ENCODE measurements at places on chromosomes 7 and 10. TPM values are rescaled to one million over a fixed set of nuclear protein-coding genes. Genes with fewer than 3 reads are reported as not detected.

The PTPRZ1 gene
- 5.5 TPM for polyA plus RNA-seq

The TRIL gene
- 50.9 TPM for polyA plus RNA-seq

The SLC29A3 gene
- polyA plus RNA-seq = 6.3 TPM

The ITGA8 gene
- 47.9 TPM for polyA plus RNA-seq

The POMZP3 gene
- 14.4 TPM for polyA plus RNA-seq

GRCh38 chr10:106997721-106998120 is 166.8 kb downstream of the SORCS1 start:
- no peak for DNase-seq

GRCh38 chr7:100840470-100841100 is 11.9 kb upstream of the SLC12A9 start:
- DNase-seq = no peak

DNA sequence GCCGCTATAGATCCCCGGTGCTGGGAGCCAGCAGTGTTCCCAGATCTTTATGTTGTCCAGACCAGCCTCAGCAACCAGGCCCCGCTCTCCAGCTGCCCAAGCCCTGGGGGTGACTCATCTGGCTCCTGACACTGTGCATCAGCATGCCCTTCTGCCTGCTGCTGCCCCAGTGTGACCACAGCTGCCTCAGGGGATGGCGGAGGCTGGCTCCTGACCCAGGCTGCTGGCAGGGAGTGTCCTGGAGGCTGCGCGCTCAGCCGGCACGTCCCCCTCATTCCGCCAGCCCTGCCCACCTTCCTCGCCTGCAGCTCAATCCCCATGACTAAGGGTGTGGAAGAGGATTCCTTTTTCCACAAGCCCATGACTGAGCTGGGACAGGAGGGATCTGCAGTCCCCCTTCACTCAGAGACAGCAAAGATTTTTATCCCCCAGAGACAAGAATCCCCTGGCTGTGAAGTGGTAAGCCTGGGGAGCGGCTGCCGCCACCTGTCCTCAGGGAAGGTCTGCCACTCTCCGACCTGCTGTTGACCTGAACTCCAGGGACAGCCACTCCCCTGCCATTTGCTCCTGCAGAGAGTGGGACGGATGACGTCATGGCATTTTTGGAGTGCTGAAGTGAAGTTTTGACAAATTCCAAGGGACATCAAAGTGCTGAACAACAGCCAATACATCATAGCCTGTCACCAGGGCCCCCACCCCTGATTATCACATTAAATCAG is 182.8 kb upstream of the BMPER start:
- no peak for DNase-seq

- DNase-seq = no peak
Measured at GRCh38 chr10:120335553-120335952, 121.5 kb upstream of the PLPP4 start.

DNA sequence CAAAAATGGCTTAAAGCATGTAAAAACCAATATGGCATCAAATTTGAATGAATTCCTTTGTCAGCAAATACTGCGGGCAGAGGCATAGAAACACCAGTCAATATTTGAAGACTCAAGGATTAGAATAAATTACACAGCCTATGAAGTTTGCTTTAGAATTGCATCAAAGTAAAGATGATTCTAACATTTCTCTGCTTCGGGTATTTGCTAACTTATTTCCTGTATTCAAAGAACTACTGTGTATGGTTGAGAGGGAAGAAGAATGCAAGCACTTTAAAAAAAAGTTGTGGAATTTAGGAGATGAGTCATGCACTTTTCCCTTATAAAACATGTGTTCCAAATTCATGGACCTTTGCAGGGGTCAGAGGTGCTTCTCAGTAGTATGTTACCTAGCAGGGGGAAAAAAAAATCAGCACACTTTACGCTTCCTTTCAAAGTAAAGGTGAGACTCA is 90.1 kb downstream of the PIP4K2A start:
- no peak for DNase-seq

GRCh38 chr7:157416011-157416410 is 79.2 kb downstream of the DNAJB6 start:
- DNase-seq = no peak

DNA sequence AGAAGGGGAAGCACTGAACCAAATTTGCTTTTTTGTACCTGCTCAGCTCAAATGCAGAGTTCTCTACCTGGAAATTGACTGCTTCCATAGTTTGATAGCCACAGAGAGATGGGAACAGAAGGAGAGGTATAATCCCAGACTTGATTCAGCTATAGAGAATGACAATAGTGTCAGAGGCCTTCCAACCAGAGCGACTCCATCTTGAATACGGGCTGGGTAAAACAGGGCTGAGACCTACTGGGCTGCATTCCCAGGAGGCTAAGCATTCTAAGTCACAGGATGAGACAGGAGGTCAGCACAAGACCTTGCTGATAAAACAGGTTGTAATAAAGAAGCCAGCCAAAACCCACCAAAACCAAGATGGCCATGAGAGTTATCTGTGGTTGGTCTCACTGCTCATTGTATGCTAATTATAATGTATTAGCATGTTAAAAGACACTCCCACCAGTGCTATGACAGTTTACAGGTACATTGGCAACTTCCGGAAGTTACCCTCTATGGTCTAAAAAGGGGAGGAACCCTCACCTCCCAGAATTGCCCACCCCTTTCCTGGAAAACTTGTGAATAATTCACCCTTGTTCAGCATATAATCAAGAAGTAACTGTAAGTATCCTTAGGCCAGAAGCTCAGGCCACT is 42.7 kb upstream of the ATRNL1 start:
- DNase-seq = no peak

DNA sequence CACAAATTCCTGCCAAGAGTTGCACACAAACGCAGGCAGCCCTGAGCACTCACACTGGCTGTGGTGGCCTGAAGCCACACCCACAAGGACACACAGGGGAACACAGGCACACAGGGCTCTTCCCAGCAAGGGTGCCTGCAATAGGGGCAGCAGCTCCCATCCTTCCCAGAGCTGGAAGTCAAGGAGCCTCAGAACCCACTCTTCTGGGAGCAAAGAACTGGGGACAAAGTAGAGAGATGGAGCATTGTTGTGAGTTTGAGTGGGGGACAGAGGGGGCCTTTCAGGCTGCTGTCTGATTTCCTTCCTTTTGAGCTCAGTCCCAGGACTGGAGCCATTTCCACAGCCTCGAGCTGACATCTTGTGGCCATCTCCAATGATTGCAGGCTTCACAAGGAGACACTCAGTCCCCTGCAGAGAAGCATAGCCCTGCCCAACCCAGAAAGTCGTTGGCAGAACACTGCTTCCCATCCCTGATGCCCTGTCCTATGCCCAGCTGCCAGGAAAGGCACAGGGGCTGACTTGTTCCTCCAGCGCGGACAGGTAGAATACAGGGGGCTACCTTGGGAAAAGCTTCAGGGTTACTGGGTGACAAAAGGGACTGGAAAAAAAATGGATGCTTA is 34.4 kb upstream of the SLF2 start:
- DNase-seq = peak; percentile 65

DNA sequence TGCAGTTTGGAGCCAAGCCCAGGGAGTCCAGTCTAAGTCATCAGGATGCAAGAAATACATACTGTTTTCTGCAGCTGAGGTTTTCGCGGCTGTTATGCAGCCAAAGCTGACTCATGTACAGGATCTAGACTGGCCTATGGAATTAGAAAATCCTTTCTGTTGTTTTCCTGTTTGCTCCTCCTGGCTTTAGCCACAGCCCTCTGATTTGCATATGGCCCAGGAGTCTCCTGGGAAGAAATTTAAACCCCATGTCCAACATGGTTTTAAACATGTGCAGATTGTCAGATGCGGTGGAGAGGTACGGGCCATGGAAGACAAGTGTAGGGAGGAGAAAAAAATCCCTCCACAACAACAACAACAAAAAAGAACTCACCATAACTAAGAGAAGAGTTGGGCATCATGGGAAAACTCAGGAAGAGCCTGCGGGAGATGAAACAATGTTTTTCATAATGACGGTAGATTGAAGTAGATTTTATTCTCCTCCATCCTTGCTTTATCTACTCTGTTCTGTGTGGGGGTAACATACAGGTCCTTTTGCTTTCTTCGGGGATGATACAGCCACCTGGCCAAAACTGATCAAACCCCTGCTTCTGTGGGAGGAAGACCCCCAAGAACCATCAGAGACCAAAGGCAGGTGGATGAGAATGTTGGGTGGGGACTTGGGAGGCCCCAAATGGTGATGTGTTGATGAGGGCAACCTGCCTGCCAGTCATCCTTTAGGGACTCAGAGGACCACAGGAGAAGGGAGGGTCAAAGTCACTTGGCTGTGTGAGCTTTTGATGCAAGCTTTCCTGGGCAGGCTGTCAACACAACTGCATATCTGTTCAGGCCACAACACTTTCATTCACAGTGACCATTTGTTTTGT is 29.8 kb upstream of the GNA12 start:
- DNase-seq = no peak

- no peak for DNase-seq
Measured at GRCh38 chr10:35852721-35853120, 210.6 kb upstream of the FZD8 start.

GRCh38 chr10:126061526-126061925 is 165.2 kb downstream of the FANK1 start:
- no peak for DNase-seq

GRCh38 chr10:75456122-75456521 is 24.7 kb downstream of the LRMDA start:
- DNase-seq = no peak

Data from right renal cortex interstitium (tissue), 3 donors.